ENCODE measurements at places on chromosomes 5 and 9. TPM values are rescaled to one million over a fixed set of nuclear protein-coding genes. Genes with fewer than 3 reads are reported as not detected.

URM1 gene
- polyA plus RNA-seq, result 35.0 TPM

RABL6 gene
- 8.7 TPM for polyA plus RNA-seq

PCDHA3 gene
- polyA plus RNA-seq, result not detected

- DNase-seq, result no peak
- H3K27me3 ChIP-seq, result no peaks in the 10 kb centered on the region
- H3K27ac ChIP-seq, result no peak overlapping the region
- no peaks in the 10 kb centered on the region for H3K4me1 ChIP-seq
- no peaks in the 10 kb centered on the region for H3K36me3 ChIP-seq
- H3K4me3 ChIP-seq, result no peak overlapping the region
Observed at GRCh38 chr9:14926941-14927624, 16.9 kb upstream of the FREM1 start.

GRCh38 chr5:160649304-160649703 is 202.7 kb downstream of the ATP10B start:
- no peaks in the 10 kb centered on the region for H3K4me1 ChIP-seq
- H3K4me3 ChIP-seq, result no peak overlapping the region
- H3K27me3 ChIP-seq, result no peaks in the 10 kb centered on the region

DNA sequence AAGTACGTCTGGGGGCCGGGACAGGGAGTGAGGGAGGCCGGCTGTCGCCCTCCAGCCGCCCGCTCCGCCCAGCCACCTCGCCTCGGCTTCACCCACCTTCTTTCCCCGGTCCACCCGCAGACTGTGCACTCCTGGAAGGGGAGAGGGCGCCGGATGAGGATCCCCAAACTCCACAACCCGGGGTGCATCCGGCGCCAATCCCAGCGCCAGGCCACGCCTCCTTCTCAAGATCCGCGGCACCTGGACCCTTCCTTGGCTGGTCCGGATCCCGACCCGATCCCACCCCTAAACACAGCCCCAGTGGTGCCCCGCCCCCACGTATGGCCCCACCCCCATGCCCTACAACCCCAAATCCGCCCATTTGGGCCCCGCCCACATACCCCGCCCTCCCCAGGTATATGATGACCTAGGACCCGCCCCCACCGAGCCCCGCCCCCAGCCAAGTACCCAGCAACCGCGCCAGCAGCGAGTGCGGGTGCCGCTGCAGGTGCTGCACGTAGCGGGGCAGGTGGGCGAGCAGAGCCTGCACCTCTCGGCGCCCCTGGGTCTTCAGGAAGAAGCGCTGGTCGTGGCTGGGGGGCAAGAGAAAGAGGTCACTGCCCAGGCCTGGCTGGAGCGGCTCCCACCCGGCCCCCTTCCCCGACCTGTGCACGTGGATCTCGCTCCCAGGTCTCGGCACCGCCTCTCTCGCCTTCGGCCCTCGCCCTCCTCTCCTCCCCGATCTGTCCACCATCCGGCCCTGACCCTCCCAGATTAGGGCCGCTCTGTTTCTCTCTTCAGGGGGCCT is 3.2 kb downstream of the PIP5KL1 start:
- no peak overlapping the region for H3K4me3 ChIP-seq
- no peaks in the 10 kb centered on the region for H3K27me3 ChIP-seq
- H3K4me1 ChIP-seq, result no peaks in the 10 kb centered on the region
- H3K36me3 ChIP-seq, result no peaks in the 10 kb centered on the region
- peak; percentile 81 for DNase-seq
- H3K27ac ChIP-seq, result no peak overlapping the region

DNA sequence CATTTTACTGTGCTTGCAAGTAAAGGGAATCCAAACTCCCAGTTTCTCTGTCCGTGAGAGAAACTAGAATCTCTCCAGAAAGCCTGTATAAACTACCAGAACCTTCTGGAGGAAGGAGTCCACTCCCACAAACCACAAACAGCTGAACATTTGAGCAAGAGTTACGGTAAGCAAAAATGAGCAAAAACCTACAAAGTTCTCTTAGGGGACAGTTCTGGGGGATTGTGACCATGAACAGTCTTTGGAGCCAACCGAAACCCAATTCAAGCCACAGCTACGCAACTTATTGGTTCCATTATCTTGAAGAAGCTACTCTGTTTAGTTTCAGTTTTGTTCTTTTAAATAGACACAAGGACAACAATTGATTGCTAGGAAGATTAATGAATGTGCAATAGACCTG is 330.6 kb downstream of the ASTN2 start:
- H3K4me3 ChIP-seq, result no peak overlapping the region
- H3K4me1 ChIP-seq, result no peaks in the 10 kb centered on the region

DNA sequence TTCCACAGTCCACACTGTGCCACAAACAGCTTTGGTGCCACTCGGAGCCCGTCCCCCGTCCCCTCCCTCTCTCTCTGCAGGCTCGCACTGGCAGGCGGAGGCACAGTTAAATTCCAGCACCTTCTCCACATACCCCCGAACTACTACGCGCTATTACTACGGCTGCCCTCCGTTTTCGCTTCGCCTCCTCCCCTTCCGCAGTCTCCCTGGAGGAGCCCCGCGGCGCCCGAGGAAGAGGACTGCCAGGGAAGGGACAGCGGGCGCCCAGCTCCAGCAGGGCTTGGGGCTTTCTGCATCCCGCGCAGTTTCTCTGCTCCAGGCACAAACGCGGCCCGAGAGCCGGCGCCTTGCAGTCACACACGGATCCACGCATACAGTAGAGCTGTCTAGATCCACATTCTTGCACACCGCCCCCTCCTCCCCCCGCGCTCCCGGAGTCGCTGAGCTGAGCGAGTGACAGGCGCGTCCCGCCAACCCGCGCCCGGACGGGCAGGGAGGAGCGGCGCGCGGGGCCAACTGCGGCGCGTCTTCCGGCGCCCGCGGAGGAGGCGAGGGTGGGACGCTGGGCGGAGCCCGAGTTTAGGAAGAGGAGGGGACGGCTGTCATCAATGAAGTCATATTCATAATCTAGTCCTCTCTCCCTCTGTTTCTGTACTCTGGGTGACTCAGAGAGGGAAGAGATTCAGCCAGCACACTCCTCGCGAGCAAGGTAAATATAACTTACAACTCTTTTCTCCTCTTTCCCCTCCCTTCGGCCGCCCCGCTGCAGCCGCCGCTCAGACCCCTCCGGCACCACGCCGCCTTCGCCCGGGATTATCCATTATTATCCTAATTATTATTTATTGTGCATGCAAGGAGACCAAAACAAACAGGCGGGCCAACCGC is at the start of gene SMARCA2:
TSS of gene SMARCA2 (plus strand) at position 652 of the 885 bp plus-strand sequence. CDS start 13,676 bp downstream, outside the sequence.
- DNase-seq, result peak; percentile 94
- H3K27me3 ChIP-seq, result no peaks in the 10 kb centered on the region
- peak within 1 kb of the TSS; percentile 75 for H3K4me3 ChIP-seq
- peaks cover 23% of the 10 kb centered on the region for H3K4me1 ChIP-seq

DNA sequence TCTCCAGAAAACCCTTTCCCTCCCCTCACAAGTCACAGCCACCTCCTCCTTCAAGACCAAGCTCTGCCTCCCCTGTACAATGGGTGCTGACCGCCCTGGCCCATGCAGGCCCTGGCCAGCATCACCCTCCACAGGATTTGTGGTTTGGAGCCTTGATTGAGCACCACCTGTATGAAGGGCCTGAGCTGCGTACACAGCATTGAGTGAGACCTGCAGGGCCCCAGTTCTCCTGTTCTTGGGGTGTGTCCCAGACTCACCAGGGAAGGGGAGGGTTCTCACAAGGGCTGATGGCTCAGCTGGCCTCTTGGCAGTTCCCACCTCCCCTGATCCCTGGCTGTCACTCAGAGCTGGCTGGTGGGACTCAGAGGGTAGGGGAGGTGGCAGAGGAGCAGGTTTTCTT is 63.7 kb upstream of the IER5L start:
- no peaks in the 10 kb centered on the region for H3K4me1 ChIP-seq
- no peak for DNase-seq
- H3K36me3 ChIP-seq, result no peaks in the 10 kb centered on the region
- no peak overlapping the region for H3K4me3 ChIP-seq
- H3K27ac ChIP-seq, result no peak overlapping the region

- peaks cover 19% of the 10 kb centered on the region for H3K4me1 ChIP-seq
- no peaks in the 10 kb centered on the region for H3K27me3 ChIP-seq
- DNase-seq, result no peak
- H3K27ac ChIP-seq, result no peak overlapping the region
- no peaks in the 10 kb centered on the region for H3K36me3 ChIP-seq
Observed at GRCh38 chr5:140044041-140044440, 942 bp upstream of the NRG2 start.

DNA sequence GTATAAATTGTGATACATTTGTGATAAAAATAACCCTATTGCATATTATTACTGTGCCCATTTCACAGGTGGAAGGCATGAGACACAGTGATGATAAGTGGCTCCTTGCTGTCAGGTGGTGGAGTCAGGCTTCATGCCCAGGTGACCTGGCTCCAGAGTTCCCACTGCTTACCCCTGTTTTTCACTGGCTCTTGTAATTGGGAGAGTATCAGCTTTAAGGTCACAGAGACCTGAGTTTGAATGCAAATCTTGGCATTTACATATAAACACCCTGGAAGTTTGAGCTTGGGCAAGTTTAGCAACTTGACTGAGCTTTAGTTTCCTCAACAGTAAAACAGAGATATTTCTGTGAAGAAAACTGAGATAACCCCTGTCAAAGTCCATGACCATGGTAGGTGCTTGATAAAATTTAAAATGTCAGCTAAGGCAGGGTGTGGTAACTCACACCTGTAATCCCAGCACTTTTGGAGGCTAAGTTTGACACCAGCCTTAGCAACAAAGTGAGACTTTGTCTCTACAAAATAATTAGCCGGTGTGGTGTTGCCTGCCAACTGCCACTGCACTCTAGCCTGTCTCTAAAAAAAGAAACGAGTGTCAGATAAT is 29.2 kb downstream of the MAT2B start:
- no peak for DNase-seq
- H3K27me3 ChIP-seq, result no peaks in the 10 kb centered on the region
- no peak overlapping the region for H3K27ac ChIP-seq
- no peaks in the 10 kb centered on the region for H3K4me1 ChIP-seq
- no peaks in the 10 kb centered on the region for H3K36me3 ChIP-seq

DNA sequence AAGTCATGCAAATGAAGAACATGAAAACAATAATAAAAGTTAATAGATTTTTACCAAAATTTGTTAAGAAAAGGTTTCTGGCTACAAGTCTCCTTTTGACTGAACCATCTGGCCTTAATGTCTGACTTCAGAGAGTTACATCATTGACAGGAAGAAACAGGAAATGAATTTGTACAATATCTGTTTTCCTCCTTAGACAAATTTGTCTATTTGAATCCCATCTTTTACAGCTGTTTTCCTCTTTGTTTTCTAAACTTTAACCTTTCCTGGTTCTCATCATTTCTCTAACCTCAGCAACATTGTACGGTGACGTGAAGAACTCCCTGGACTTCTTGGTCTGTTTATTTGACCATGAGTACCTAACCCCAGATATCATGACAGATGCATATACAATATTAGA is 567.5 kb upstream of the RIOK2 start:
- H3K4me3 ChIP-seq, result no peak overlapping the region
- no peaks in the 10 kb centered on the region for H3K4me1 ChIP-seq
- H3K27ac ChIP-seq, result no peak overlapping the region
- H3K36me3 ChIP-seq, result no peaks in the 10 kb centered on the region
- H3K27me3 ChIP-seq, result no peaks in the 10 kb centered on the region
- no peak for DNase-seq

DNA sequence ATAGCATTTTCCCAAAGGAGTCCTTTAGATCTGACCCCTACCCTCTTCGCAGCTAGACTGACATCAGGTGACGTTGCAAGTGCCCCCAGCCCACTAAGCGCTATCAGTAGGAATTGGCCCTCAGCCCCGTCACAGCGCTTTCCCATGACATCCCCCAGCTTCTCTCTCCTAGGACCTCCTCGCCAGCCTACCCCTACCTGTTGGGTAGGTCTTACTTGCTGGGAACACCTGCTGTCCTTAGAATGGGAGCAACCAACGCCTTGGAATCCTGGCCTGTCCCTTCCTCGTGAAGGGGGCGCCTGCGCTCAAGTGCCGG is 584 bp upstream of the PIP5K1B start:
- H3K27me3 ChIP-seq, result peaks cover 38% of the 10 kb centered on the region
- H3K36me3 ChIP-seq, result no peaks in the 10 kb centered on the region
- DNase-seq, result no peak
- H3K27ac ChIP-seq, result no peak overlapping the region
- no peak overlapping the region for H3K4me3 ChIP-seq
- H3K4me1 ChIP-seq, result peaks cover 20% of the 10 kb centered on the region

GRCh38 chr5:179408611-179409010 is 63.4 kb upstream of the ADAMTS2 start:
- no peaks in the 10 kb centered on the region for H3K27me3 ChIP-seq
- H3K36me3 ChIP-seq, result no peaks in the 10 kb centered on the region
- H3K4me3 ChIP-seq, result no peak overlapping the region
- H3K27ac ChIP-seq, result no peak overlapping the region
- peak; percentile 17 for DNase-seq
- H3K4me1 ChIP-seq, result no peaks in the 10 kb centered on the region

- H3K4me3 ChIP-seq, result no peak overlapping the region
- H3K4me1 ChIP-seq, result peaks cover 23% of the 10 kb centered on the region
Observed at GRCh38 chr9:136516191-136516654, 29.6 kb downstream of the NOTCH1 start.

Data from liver (tissue), 10 donors.